Thymus (tissue), 14 donors: ENCODE measurements at places on chromosomes 5 and 9. TPM values are rescaled to one million over a fixed set of nuclear protein-coding genes. Genes with fewer than 3 reads are reported as not detected.

SLC34A1 gene
- 0.05 TPM for total RNA-seq

GRCh38 chr9:90858457-90858901 is 56.9 kb downstream of the SYK start:
- no peak for DNase-seq

NEUROG1 gene
- total RNA-seq, result 0.14 TPM

PRR7 gene
- total RNA-seq, result 3.6 TPM
